ENCODE measurements at places on chromosomes 4 and X. TPM values are rescaled to one million over a fixed set of nuclear protein-coding genes. Genes with fewer than 3 reads are reported as not detected.

IL15 gene
- 1.9 TPM for total RNA-seq

BEX4 gene
- total RNA-seq = 12.2 TPM

SCFD2 gene
- 16.5 TPM for total RNA-seq

LUZP4 gene
- not detected for total RNA-seq

SORCS2 gene
- total RNA-seq = 5.0 TPM

CTSO gene
- total RNA-seq = 2.4 TPM

UGT8 gene
- total RNA-seq = 1.1 TPM

PAGE5 gene
- not detected for total RNA-seq

SHROOM3 gene
- total RNA-seq = 20.7 TPM

FAM241A gene
- total RNA-seq = 2.7 TPM

CTPS2 gene
- total RNA-seq = 4.8 TPM

STPG2 gene
- total RNA-seq = 0.20 TPM

ZBED1 gene
- total RNA-seq = 16.0 TPM

PNMA5 gene
- total RNA-seq = not detected

MID1IP1 gene
- 47.6 TPM for total RNA-seq

SCOC gene
- 30.3 TPM for total RNA-seq

RS1 gene
- total RNA-seq = not detected

ZNF630 gene
- 1.4 TPM for total RNA-seq

XAGE2 gene
- not detected for total RNA-seq

TRPC3 gene
- total RNA-seq = not detected

CCDC160 gene
- total RNA-seq = 0.20 TPM

APLN gene
- 0.28 TPM for total RNA-seq

MSANTD1 gene
- total RNA-seq = 0.28 TPM

TMPRSS11F gene
- total RNA-seq = 12.4 TPM

STATH gene
- not detected for total RNA-seq

SRPX gene
- 6.8 TPM for total RNA-seq

INTU gene
- 7.9 TPM for total RNA-seq

USP17L20 gene
- not detected for total RNA-seq

CXorf51A gene
- total RNA-seq = not detected

S100P gene
- 1,144 TPM for total RNA-seq

FAM9B gene
- not detected for total RNA-seq

NUP62CL gene
- total RNA-seq = 1.7 TPM

TMPRSS11B gene
- 36.9 TPM for total RNA-seq

ATOH1 gene
- total RNA-seq = not detected

PDZD11 gene
- 44.7 TPM for total RNA-seq

ZNF711 gene
- total RNA-seq = 1.6 TPM

PNMA6F gene
- total RNA-seq = not detected

NPNT gene
- 17.5 TPM for total RNA-seq

PPP1R2C gene
- total RNA-seq = not detected

CXXC4 gene
- 0.12 TPM for total RNA-seq

MAGEE2 gene
- not detected for total RNA-seq

RPS3A gene
- total RNA-seq = 1,878 TPM

P2RY4 gene
- 0.20 TPM for total RNA-seq

SPANXB1 gene
- not detected for total RNA-seq

AMOT gene
- 3.3 TPM for total RNA-seq

PRR32 gene
- total RNA-seq = not detected

PAK3 gene
- 0.28 TPM for total RNA-seq

NDP gene
- not detected for total RNA-seq

MAGEA11 gene
- not detected for total RNA-seq

ACE2 gene
- 2.2 TPM for total RNA-seq

PABPC1L2A gene
- total RNA-seq = not detected

KANTR gene
- total RNA-seq = 6.6 TPM

CT45A2 gene
- not detected for total RNA-seq

SLC34A2 gene
- 4.9 TPM for total RNA-seq

GLRA2 gene
- not detected for total RNA-seq

SRPK3 gene
- total RNA-seq = 0.12 TPM

All from esophagus mucosa (tissue), 1 donor.